Thymus (tissue), 14 donors: ENCODE measurements at places on chromosomes 1 and 21.
A peak's percentile ranks its signal among the peaks of the same experiment; 100 is the strongest.

DNA sequence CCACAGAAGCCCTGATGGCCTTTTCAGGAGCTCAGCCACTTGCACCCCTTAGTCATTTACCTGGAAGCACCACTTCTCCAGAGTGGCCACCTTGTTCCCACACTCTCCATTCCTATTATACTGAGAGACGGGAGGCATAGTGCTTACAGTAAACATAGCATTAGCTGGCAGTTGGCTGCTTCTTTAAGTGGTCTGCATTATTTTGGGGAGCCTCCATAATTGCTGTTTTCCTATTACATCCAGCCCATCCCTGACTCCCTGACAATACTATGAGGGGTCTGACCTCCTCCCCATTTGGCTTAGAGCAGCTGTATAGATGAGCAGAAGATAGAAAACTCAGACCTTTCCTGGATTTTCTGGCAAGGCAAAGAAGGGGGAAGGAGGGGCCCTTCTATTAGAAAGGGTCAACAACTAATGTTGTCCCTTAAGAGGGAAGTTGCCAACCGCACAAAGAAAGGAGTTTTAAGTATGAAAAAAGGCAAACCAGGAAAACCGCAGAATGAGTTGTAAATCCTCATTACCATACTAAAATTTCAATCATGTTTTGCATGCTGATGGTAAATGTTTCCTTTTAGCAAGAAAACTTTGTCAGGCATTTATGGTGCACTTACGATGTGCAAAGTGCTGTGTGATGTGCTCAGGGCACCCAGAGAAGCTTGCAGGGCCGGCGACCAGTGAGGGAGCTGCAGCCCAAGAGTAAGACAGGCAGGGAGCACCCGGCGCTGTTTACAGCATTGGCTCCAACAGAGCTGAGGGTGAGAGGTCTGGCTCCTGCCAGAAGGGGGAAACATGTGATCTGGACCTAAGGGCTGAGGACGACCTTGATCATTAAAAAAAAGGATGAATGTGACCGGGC, 167.3 kb downstream of the ZZZ3 start:
- DNase-seq = no peak
- no peaks in the 10 kb centered on the region for H3K36me3 ChIP-seq
- H3K4me3 ChIP-seq = no peak overlapping the region
- H3K27ac ChIP-seq = no peak overlapping the region

DNA sequence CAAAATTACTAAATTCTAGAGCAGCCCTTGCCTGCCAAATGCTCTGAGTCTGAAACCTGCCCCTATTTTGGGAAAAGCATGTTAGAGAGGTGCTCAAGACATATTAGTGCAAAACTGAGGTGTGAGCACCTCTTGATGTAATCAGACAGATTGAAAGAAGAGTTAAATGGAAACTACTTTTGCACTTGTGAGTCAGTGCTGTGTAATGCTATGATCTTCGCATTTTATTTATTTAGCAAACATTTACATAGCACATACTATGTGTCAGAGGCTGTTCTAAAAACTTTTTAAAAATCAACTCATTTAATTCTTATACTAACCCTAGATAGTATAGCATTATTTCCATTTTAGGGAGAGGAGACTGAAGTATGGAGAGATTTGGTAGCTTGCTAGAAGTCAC, 138.1 kb downstream of the ELAVL4 start:
- H3K27ac ChIP-seq = no peak overlapping the region
- H3K4me1 ChIP-seq = no peaks in the 10 kb centered on the region
- no peak overlapping the region for H3K4me3 ChIP-seq
- peaks cover 2% of the 10 kb centered on the region for H3K27me3 ChIP-seq
- no peaks in the 10 kb centered on the region for H3K36me3 ChIP-seq

DNA sequence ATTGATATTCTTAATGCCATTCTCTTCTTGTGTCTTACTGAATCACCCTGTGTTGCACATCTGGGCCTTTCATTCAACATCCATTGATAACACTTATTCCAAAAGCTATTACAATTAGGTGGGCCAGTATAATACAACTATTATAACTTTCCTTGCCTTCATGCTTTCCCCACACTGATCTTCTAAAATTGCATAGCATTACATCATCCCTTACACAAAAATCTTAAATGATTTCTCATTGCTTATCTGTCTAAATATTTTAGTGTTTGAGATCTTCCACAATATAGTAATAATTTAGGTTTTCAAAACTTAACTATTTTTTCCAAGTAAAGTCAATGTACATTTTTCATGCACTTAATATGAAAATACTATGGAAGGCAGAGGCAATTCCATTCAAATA, 1634.1 kb downstream of the PLA2G4A start:
- no peaks in the 10 kb centered on the region for H3K27me3 ChIP-seq
- no peaks in the 10 kb centered on the region for H3K36me3 ChIP-seq
- H3K27ac ChIP-seq = no peak overlapping the region
- H3K4me1 ChIP-seq = no peaks in the 10 kb centered on the region
- no peak overlapping the region for H3K4me3 ChIP-seq

DNA sequence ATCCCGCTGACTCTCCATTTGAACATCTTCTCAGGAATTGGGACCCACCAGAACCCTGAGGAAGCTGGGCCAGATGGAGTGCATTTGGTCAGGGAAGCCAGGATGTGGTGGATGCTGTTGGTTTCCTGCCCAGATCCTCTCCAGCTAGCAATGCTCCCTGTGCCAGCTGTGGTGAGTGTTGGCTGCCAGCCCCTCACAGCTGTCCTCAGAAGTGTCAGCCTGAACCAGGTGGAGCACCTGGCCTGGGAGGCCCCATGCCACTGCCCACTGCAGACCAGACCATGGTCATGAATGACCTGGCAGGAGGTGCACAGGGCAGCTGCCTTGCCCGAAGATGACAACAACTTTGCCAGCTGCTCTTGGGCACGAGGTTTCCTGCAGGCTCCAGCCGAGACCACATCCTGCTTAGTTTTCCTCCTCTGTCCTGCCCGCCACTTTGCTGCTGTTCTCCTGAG, 54.4 kb downstream of the PRSS38 start:
- H3K27ac ChIP-seq = no peak overlapping the region
- peaks cover 10% of the 10 kb centered on the region for H3K4me1 ChIP-seq
- DNase-seq = peak; percentile 57
- no peaks in the 10 kb centered on the region for H3K27me3 ChIP-seq
- H3K36me3 ChIP-seq = no peaks in the 10 kb centered on the region
- no peak overlapping the region for H3K4me3 ChIP-seq

DNA sequence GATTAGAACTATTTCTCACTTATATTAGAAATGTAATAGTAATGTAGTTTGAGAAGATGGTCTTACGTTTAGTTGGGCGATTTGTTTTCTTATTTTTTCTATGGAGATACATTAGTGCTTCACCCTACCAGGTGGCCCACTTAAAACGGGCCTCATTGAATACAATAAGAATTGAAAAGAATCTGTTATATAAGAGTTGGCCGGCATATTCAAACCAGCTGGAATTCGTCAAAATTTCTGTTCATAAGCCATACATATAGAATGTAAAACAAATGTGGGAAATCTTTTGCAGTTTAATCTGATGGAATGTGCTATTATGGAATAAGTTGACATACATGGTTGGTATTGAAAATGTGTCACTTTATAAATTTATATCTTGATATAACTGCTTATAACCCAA, 96.4 kb upstream of the C1orf105 start:
- no peak for DNase-seq
- H3K27me3 ChIP-seq = no peaks in the 10 kb centered on the region
- H3K27ac ChIP-seq = no peak overlapping the region
- no peaks in the 10 kb centered on the region for H3K36me3 ChIP-seq
- no peaks in the 10 kb centered on the region for H3K4me1 ChIP-seq
- H3K4me3 ChIP-seq = no peak overlapping the region

- H3K4me3 ChIP-seq = no peak overlapping the region
- H3K27me3 ChIP-seq = no peaks in the 10 kb centered on the region
- H3K36me3 ChIP-seq = no peaks in the 10 kb centered on the region
These were observed 143.1 kb downstream of the TGFBR3 start for GRCh38 chr1:91742848-91743292.

DNA sequence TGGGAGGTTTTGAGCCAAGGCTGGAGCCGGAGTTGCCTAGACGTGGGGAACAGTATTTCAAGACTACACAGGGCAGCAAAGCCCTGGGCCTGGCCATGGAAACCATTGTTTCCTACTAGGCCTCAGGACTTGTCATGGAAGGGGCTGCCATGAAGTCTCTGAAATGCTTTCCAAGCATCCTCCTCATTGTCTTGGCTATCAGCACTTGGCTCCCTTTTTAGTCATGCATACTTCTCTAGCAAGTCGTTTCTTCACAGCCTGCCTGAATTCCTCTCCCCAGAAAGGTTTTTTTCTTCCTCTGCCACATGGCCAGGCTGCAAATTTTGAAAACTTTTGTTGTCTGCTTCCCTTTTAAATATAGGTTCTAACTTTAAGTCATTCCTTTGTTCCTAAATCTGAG, 406.6 kb upstream of the TMPRSS15 start:
- no peaks in the 10 kb centered on the region for H3K36me3 ChIP-seq
- no peaks in the 10 kb centered on the region for H3K27me3 ChIP-seq
- DNase-seq = no peak
- no peaks in the 10 kb centered on the region for H3K4me1 ChIP-seq
- H3K4me3 ChIP-seq = no peak overlapping the region

- H3K27ac ChIP-seq = no peak overlapping the region
- no peaks in the 10 kb centered on the region for H3K27me3 ChIP-seq
- no peaks in the 10 kb centered on the region for H3K4me1 ChIP-seq
- H3K4me3 ChIP-seq = no peak overlapping the region
- DNase-seq = no peak
These were observed 20.0 kb downstream of the ZBTB40 start for GRCh38 chr1:22471610-22472009.

DNA sequence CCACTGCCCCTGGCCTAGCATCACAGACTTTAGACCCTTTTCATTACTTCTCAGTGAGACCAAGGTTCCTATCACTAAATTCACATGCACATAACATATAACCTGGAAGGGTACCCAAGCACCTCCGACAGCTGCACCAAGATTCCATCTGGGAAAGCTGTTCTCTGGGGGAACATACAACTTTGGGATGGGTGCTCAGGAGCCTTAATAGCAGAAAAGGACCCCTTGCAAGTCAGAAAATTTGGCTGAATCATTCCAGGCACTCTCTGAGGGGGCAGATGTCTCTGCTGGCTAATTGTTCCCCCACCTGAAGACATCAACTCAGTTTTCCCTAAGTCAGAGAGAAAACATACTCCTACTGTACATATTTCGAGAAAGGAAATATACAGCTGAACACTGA, 41.3 kb upstream of the PSEN2 start:
- no peaks in the 10 kb centered on the region for H3K36me3 ChIP-seq
- no peaks in the 10 kb centered on the region for H3K27me3 ChIP-seq
- peaks cover 33% of the 10 kb centered on the region for H3K4me1 ChIP-seq
- no peak overlapping the region for H3K27ac ChIP-seq

DNA sequence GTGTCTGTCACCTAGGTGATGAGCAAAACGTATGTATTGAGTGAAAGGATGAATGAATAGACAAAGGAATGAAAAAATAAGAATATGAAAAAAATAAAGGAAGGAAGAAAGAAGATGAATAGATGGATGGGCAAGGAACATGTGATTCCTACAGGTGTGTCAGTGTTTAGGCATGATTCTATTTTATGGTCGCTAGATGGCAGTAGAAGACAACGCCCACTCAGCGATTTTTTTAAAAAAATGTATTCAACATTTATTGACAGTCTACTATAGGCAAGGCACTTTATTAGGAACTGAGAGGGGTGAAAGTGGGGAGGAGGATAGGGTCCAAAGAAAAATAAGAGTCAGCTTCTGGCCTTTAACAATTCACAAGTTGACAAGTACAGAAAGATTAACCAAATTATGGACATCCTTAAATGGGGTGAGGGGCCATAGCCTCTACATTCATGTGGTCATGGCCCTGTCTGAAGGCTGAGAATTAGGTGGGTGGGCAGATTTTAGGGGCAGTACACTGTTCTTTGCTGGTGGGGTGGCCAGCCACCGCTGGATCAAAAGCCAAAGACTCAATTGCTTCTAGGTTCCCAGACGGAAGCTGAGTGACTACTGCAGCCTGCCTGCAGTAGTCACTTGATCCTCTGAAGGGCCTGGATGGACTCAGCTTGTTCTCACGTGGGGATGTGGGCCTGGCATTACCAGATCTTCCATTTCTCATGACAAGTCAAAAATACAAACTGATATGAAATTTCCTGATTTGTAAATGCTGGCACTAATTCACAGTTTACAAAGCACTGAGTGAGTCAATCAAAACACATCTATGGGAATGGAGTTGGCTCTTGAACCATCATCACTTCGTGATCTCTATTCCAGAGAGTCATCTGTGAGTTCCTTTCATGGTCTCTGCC, 83.9 kb downstream of the FASLG start:
- no peaks in the 10 kb centered on the region for H3K27me3 ChIP-seq
- H3K36me3 ChIP-seq = no peaks in the 10 kb centered on the region
- peaks cover 15% of the 10 kb centered on the region for H3K4me1 ChIP-seq
- peak; percentile 64 for DNase-seq
- H3K4me3 ChIP-seq = no peak overlapping the region
- no peak overlapping the region for H3K27ac ChIP-seq

GRCh38 chr1:81699234-81699633, 101.5 kb upstream of the ADGRL2 start:
- H3K4me1 ChIP-seq = no peaks in the 10 kb centered on the region
- H3K36me3 ChIP-seq = no peaks in the 10 kb centered on the region
- DNase-seq = no peak
- no peak overlapping the region for H3K4me3 ChIP-seq

DNA sequence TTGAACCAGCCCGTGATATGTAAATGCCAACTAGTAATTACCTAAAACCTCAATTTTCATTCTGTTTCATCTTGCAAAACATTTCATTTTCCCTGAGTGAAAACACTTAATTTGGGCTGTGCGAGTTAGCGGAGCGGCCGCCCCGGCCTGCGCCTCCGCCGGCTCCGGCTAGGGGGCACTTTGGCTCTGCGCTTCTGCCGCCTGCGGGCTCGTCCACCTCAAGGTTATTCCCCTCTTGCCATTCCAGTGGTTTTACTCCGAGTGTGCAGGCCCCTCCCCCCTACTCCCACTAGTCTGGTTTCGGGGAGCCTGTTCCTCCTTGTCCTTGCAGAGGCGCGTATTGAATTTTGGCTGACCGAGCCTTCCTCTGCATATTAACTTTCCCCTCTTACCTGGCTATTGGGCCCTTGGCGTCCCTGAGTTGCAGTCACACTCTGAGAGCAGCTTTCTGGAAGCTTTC, 55.6 kb downstream of the PEX14 start:
- H3K27ac ChIP-seq = no peak overlapping the region
- H3K27me3 ChIP-seq = no peaks in the 10 kb centered on the region
- no peak overlapping the region for H3K4me3 ChIP-seq

DNA sequence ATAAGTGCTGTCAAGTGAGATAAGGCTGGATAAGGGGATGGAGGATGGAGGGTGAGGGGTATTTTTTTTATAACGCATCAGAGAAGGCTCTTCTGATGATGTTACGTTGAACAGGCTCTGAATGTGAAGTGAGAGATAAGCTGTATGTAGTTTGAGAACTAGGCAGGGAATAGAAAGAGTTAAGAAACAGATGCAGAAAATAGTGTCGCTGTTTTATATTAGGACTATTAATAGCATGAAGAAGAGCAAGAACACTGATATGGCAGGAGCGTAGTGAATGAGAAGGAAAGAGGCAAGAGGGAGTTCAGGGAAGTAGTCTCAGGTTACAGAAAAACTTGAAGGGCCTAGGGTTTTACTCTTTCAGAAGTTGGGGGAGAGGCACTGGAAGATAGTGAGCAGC, 59.8 kb downstream of the GPR88 start:
- H3K36me3 ChIP-seq = no peaks in the 10 kb centered on the region
- no peak for DNase-seq
- H3K27ac ChIP-seq = no peak overlapping the region
- no peaks in the 10 kb centered on the region for H3K4me1 ChIP-seq
- no peak overlapping the region for H3K4me3 ChIP-seq
